Activated T-cell treated with anti-CD3 and anti-CD28 coated beads, Interleukin-2, amount 50 U/mL, for 48 hours (primary cell): ENCODE measurements at places on chromosomes 12 and 14.
A peak's percentile ranks its signal among the peaks of the same experiment; 100 is the strongest.

DNA sequence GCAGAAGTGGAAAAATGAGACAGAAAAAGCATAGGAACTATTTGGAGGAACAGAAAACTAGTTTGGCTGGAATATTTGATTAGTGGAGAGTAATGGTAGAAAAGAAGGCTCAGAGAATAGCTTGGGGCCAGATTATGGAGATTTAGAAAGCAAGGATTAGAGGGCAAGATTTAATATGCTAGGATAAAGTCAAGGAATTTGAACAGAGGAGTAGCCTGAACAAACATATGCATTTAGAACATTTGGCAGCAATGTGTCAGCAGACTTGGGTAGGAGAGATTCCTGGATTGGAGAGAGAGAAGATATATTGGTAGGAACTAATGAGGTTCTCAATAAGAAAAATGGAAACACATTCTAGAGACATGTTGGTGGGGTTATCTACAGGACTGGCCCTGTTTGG lies 229.2 kb upstream of the PKP2 start:
- DNase-seq, result no peak

DNA sequence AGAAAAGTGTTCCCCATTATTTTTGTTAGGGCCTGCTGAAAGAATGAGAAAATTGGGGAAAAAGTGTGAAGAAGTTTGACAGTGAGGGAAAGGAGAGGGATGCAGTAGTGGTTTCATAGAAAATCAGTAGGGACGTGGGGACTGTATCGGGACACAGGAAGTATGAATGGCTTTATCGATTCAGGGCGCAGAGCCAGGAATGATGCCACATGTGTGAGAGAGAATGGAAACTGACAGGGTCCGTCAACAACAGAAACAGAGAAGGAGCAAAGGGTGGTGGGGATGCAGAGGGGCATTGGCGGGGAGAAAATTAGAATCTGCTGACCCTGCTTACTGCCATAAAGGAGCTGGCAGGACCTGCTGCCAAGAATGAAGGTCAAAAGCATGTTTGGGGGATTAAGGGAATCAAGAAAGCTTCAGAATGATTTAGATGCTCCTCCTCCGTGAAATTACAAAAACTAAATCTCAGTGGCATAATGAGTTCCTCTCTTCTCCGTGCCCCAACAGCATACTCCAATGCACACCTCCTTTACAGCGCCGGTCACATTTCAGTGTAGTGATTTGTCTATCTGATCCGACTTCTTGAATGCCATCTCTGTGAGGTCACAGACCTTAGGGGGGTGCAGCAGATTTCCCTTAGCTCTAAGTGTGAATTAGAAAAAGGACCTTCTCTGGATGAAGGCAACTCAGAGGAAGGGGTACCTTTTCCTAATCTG lies 92.6 kb downstream of the EMP1 start:
- no peak for DNase-seq

DNA sequence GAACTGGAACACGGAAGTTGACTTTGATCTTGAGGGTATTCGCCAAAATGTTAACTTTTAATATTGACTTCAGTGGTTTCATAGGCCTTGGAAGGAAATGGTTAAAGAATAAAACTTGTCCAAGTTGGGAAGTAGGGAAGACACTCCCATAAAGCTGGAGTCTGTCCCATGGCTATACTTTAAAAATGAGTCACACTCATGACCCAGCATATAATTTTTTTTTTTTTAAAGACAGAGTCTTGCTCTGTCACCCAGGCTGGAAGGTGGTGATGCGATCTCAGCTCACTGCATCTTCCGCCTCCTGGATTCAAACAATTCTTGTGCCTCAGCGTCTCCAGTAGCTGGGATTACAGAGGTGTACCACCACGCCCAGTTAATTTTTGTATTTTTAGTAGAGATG lies 19.6 kb downstream of the TMPRSS12 start:
- no peak for DNase-seq

- DNase-seq, result no peak
These were observed 385.3 kb upstream of the DDHD1 start for GRCh38 chr14:53538316-53538881.

GRCh38 chr14:35416108-35416750 lies 11.7 kb upstream of the NFKBIA start:
- DNase-seq, result peak; percentile 82

- DNase-seq, result no peak
These were observed 5.4 kb downstream of the ANKRD13A start for GRCh38 chr12:110004598-110004997.

- DNase-seq, result no peak
These were observed 64.3 kb downstream of the C2CD5 start for GRCh38 chr12:22480016-22480415.

- DNase-seq, result no peak
These were observed 195.0 kb downstream of the PHLDA1 start for GRCh38 chr12:75836533-75836932.

DNA sequence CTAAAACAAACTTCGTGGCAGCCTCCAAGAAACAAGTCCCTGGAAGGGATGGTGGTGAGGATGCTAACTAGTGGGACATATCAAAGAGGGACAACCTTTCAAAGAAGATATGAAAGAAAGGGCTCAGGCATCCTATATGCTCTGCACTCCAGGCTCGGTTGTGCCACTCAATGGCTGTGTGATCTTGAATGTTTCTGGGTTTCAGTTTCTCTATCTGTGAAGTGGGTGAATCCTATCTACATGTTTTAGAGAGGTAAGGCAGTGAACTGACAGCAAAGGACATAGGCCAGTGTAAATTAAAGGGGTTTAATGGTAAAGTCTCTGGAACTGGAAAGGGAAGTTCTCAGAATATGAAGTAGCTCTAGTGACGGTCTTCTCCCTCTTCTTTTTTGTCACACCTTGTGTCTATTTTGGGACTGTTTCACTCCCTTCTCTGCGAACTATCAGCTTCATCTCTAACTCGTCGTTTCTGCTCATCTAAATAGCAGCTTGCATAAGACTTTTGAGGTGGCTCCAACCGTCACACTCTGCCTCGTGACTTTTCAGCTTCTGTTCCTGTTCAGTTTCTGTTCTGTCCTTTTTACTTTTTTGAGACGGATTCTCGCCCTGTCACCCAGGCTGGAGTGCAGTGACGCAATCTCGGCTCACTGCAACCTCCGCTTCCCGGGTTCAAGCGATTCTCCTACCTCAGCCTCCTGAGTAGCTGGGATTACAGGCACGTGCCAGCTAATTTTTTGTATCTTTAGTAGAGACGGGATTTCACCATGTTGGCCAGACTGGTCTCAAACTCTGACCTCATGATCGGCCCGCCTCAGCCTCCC lies 273.6 kb downstream of the SUDS3 start:
- DNase-seq, result no peak

GRCh38 chr12:3661028-3661427 lies 91.9 kb downstream of the CRACR2A start:
- DNase-seq, result no peak

DNA sequence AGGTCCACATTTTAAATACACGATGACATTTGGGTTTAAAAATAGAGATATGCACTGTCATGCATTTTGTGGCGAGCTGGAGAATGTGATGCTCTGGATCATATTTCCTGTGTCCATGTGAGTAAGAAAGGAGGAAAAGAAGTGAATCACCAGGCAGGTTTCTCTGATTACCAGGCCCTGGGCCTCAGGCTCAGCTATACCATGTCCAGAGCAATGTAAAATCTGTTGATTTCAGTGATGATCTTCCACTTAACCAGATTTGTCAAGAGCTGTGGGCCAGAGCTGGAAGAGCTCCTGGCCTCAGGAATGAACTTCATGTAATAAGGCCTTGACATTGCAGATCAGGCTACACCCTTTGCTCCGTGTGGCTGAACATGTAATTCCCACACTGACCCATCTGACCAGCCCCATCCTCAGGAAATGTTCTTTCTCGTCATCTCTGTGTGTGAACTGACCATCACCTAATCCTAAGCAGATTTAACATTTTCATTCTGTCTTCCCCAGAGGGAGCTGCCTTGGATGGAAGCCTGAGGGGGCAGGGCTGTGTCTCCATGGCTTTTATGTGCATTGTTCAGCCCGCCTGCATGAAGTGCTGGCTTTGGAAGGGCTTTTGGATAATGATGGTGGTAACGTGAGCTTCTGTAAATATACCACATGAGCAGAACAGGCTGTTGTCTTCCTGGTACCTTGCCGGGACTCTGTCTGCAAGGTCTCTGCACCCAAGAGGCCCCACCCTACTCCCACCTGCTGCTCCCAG lies 54.5 kb downstream of the CRACR2A start:
- no peak for DNase-seq

GRCh38 chr12:56358836-56359532 lies 923 bp downstream of the STAT2 start:
- DNase-seq, result no peak

- DNase-seq, result no peak
These were observed 8.2 kb downstream of the GLRX5 start for GRCh38 chr14:95543021-95543420.

- no peak for DNase-seq
These were observed 856.6 kb upstream of the MGAT4C start for GRCh38 chr12:87112571-87113345.

DNA sequence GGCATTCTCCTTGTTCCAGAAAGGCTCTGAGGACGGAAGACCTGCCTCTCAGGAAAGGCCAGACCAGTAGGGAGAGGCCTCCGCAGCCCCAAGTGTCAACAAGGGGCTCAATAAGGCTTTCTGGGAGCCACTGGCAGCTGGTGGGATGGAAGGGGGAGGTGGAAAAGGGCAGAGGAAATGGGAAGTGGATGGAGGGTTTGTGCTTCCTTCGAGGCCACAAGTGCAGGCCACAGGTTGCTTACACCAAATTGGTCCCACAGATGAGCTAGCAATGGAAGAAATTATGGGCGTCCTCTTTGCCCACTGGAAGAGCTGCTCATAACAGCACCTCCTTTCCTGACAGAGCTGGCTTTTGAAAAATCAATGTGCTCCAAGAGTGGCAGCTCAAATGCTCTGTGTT lies 28.2 kb downstream of the P2RX4 start:
- no peak for DNase-seq

DNA sequence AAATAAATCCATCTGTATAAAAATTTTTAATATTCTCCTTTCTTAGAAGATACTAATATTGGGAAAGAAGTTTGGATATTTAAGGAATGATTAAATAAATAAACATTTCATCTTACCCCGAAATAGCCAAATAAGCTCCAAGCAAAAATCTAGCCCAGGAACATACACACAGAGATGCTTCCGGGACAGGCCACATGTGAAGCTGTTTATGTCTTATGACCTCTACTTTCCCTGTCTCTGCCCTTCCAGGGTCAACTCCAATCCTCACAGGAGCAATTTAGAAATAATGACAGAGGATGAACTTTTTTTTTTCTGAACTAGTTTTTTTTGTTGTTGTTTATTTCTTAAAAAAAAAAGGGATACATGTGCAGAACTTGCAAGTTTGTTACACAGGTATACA lies 89.4 kb downstream of the BTG1 start:
- no peak for DNase-seq

- no peak for DNase-seq
These were observed 33.8 kb downstream of the ERG28 start for GRCh38 chr14:75626863-75627262.

GRCh38 chr14:89748004-89748403 lies 206.5 kb downstream of the EFCAB11 start:
- peak; percentile 40 for DNase-seq

DNA sequence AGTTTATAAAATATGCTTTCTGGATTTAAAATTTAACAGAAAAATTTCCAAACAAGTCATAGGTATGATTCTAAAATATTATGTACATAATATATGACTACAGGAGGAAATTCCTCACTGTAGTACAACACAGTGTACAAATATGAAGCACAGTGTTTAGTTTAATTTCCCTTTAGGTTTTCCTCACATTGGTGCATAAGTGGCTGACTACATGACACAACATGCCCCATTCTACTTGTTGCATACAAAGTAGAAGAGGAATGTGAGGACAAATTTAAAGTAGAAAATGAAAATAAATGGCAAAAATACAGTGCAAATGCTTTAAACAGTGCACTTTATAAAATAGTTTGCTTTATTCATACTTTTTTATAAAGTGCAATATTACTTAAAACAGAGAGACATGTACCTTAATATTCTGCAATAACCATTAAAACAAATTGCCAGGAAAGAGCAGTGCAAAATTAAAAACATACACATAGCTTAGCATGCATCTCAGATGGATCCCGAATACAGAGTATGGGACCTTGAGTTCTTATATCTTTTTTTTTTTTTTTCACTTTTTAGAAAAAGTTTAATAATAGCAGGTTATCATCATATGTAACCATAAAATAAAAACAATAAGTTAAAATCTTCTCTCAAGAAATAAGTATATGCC lies 54.8 kb upstream of the TTC7B start:
- no peak for DNase-seq
